ENCODE measurements at places on chromosomes 5 and 9.

DNA sequence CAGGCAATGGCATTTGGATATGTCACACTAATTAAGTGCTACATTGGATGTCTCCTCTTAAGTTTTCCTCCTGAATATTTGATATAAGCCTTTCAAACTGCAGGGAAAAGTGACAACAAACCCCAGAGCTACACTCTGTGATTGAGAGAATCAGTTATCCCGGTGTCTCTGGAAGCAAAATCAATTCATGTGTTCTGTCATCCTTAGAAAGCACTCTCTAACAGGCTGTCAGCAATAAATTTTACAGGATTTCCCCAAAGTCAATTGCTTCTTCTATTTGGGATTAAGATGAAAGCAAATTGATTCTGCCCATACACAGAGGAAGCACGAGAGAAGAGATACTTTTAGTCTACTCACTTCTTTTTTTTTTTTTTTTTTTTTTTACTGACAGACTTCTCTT is 332.4 kb downstream of the CDH18 start:
- DNase-seq: no peak

GRCh38 chr9:71683598-71684235 is 84.6 kb downstream of the CEMIP2 start:
- DNase-seq: no peak

- no peak for DNase-seq
Observed at GRCh38 chr5:33808699-33809098, 83.1 kb downstream of the ADAMTS12 start.

- DNase-seq: no peak
Observed at GRCh38 chr9:127318651-127319167, 54.1 kb downstream of the GARNL3 start.

DNA sequence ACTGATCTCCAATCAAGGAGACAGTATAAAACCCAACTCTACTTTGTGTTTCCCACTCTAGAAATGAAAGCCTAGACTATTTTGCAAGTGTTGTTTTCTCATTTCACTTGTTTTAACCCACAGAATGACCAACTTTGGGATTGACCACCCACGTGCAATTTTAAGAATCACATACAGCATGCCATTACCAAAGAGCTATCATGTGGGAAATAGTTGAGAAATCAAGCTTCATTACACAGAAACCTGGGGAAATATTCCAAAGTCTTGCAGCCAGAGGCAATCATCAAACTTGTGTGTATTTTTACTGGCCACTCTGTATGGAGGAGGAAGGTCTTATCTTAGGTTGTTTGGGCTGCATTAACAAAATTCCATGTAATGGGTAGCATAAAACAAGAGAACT is 451.4 kb upstream of the DAB2 start:
- DNase-seq: no peak

DNA sequence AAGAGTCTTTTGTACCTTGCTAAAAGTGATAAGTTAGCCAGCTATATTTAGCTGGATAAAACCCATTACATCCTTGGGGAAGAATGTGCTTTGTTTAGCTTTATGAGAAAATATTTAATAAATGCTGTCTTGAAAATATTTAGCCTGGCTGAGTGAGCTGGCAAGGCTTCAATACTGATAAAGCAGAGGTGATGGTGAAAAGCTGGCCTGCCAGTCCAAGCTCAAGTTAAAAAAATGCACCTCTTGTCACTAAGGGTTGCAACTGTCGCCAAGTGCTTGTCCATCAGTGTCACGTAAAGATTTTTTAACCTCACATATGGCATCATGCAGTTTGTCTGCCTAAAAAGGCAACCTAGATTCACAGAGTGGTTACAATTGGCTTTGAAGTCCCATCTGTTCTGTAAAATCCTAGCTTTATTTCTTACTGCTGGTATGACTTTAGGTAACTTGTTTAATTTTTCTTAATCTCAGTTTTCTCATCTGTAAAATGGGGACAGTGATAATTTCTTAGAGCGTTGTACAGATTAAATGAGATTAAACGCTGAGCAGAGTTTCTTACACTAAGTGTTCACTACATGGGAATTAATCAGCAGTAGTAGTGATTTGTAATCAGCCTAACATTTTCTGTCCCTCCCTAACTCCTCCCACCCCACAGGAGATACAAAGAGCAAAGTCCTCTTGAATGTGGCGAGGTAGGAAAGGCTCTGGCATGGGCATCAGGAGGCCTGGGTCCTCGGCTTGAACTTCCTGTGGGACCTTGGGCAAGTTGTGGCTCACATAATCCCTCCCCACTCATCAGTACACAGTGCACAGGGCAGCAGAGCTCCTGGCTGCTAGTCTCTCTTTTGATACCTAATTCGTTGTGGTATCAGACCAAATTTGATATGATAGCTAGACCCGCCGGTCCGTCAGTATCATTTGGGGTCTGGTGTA is 48.7 kb downstream of the PIK3R1 start:
- no peak for DNase-seq

DNA sequence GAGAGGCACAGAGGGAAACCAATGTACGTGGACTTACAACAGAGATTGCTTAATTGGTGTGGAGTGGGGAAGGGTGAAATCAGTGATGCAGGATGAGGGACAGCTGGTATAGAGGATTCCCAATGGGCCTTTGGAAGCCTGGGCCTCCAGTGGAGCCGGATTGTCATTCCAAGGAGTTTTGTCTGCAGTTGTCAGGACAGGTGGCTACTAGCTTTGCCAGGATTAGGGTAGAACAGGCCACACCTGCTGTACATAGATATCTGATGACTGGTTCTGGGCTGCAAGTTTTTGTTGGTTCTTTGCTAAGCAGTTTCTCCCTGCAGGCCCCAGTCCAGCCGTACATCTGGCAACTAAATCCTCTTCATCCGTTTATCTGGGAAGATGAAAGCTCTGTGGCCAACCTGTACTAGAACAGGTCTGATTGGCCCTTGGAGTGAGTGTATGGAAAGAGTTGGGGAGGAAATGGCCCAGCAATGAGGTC is 4.2 kb downstream of the SKP2 start:
- DNase-seq: no peak

DNA sequence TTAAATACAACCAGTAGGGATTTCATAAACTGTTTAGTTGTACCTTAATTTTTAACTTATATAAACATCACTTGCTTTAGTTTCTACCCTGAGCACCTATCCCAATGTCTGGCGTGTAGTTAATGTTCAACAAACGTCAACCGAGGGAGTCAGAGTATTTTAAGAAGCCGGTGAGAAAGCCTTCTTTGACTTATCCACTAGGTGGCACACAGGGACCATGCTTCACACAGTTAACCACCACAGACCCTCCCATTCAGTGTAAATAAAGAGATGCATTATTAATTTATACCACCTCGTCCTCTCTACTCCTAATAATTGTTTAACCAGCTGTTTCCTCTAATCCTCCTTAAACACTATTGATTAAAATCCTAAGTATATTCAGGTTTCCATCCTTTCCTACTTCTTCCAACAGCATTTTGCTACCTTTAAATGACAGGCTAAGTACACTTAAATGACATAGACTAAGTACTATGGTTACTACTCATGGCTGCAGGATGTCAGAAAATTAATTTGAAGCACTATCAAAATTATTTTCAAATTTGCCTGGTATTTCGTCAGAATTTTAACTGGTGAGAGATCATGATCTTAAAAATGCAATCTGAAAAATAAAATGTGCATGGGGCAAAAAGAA is 2.3 kb downstream of the HAPLN1 start:
- peak; percentile 53 for DNase-seq

DNA sequence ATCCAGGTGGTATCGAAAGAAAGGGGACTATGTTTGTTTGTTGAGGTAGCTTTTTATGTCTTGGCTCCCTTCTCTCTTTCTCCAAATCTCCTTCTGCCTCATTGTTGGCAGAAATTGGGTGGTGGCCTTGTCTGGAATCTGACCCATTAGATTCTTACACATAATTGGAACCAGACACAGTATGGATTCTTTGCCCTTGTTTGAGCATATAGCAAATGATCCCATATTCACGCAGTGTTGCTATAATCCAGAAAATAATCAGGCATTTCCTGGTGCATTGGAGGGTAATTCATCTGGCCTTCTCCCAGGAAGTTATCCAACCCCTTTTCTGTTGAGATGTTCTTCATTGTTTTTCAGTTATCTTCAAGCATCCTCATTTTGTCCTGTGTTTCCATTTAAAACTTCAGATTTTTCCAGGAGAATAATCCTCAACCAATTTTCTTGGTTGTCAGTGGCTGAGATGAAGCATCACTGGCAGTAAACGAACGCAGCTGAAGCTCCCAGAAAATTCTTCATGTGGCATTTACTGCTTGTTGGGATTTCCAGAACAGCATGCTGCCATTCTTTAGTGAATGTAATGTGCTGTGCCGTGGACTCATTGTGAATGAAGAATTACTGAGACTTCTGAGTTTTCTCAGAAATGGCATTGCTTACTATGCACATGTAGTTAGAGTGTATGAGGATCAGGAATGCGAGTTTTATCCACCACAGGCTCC is 70.5 kb upstream of the NTRK2 start:
- no peak for DNase-seq

- DNase-seq: no peak
Observed at GRCh38 chr5:107301999-107302398, 368.7 kb downstream of the EFNA5 start.

DNA sequence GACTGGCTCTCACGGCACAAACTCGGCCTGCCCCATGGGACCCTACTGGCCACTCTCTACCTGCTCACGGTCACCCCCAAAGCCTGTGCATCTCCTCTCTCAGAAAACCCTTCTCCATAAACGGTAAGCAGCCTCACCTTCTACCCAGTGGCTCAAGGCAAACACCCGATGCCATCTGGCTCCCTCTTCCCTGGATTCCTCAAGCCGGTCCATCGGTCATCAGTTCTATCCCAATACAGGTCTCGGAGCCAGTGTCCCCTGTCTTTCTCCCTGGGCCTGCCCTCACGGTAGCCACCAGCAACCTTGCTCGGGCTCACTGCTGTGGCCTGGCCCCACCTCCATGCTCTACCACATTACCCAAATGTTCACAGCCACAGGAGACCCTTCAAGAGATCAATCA is 134.1 kb downstream of the ROR2 start:
- DNase-seq: no peak

DNA sequence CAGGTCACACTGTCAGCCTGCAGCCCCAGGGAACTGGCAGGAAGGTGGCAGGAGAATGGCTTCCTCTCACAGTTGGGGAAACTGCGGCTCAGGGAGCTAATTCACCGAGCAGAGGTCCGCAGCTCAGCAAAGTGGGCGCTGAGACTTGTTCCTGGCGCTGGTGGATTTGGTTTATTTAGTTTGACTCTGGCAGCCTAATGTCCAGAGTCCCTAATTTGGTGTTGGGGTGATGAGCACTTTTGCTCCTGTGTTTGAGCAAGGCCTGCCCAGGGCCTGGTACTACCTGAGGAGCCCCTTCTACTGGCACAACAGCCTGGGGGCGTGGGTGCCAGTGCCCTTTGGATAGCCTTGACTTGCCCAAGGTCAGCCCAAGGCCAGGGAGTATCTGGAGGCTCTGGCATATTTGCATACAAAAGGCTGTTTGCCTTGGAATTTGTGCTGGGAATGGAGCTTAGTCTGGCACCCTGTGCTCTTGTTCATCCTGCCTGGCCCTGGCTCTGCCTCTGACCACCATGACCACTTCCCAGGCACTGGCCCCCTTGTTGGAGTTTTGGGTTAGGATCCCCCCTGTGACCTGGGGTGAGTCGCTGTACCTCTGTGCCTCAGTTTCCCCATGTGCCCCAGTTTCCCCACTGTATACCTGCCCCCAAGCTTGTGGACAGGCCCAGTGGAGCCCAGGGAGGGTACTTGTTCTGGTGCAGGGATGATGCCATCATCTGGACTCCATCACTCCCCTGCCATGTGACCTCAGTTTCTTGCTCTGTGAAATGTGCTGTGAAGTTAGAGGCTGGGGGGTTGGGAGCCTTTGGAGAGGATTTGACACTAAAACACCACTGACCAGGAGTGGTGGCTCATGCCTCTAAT is 1.4 kb downstream of the SUSD3 start:
- DNase-seq: no peak

DNA sequence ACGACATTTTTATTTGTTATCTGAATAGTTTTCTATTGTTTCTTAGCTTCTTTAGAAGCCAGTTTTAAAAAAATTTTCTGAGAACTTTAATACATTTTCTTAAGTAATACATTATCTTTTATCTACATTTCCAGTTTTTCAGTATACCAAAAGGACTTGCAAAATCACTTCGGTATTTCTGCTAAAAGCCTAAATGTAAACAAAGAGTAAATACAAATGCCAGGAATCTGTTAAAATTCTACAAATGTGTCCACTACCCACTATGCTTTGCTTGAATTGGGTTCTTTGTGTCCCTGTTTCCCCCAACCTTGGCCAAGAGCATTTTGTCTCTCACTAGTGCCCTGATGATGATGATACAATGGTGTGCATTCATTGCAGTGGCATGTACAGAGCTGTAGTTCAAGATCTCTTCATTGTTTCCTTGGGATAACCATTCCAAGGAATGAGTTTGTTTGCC is 611.2 kb downstream of the NR2F1-AS1 start:
- DNase-seq: no peak

GRCh38 chr9:124812441-124812876 is 35.5 kb downstream of the OLFML2A start:
- DNase-seq: peak; percentile 49

- DNase-seq: peak; percentile 27
Observed at GRCh38 chr5:116864157-116864837, 289.7 kb upstream of the SEMA6A start.

DNA sequence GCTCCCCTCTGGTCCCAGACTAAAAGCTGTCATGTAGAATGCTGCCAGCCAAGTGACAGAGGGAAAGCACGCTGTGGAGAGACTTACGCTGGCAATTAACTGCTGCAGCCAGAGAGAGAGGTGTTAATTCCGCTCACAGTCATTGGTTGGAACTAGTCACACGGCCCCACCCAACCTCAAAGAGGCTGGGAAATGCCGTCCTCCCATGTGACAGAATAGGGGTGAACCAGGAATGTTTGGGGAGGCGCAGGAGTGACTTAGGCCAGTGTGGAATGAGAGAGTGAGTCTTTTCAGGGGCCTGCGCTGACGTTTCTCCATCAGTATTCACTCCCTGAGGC is 87.6 kb downstream of the AMBP start:
- DNase-seq: no peak

DNA sequence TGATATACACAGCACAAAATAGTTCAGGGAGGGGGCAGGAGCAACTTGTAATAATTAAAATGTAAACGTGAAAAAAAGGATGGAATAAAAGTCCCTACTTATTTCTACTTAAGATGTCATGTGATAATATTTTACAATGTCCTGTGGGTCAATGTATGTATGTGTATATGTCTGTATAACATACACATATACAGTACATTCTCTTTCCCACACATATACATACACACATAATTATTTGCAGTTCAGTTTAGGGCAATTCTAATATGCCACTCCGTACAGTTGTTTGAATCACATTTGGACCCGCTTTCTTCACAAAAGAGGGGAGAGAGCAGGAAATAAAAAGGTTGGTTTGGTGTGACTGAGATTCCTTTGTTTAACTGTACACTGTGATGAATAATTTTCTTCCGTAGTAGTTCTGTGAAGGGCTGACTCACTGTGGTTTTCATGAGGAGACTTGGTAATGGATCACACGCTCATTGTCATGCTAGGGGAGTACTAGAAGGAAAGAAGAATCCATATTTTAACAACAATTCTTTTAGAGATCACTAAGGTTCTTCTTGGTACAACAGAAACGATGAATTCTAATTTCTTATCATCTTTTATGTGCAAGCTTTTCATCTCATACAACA is 26.2 kb upstream of the ACOT12 start:
- no peak for DNase-seq
